Fibroblast of villous mesenchyme (primary cell): ENCODE measurements at places on chromosomes 2 and 18. TPM values are rescaled to one million over a fixed set of nuclear protein-coding genes. Genes with fewer than 3 reads are reported as not detected.

DNA sequence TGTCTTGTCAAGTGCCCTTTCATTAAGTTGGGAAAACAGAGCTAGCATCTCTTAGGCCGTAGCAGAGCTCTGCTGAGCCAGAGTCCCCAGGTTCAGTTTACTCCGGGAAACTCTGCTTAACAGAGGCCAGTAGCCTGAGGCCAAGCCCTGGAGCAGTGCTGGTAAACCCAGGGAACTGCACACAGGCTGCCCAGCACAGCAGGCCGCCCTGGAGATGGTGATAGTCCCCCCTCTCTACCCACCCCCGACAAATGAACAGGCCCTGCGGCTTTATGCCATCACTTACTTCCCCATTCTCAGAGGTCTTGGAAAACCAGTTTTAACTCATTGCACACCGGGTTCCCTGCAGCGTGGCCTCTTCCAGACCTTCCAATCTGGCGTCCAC lies 3.5 kb downstream of the CNNM4 start:
- DNase-seq, result no peak

DNA sequence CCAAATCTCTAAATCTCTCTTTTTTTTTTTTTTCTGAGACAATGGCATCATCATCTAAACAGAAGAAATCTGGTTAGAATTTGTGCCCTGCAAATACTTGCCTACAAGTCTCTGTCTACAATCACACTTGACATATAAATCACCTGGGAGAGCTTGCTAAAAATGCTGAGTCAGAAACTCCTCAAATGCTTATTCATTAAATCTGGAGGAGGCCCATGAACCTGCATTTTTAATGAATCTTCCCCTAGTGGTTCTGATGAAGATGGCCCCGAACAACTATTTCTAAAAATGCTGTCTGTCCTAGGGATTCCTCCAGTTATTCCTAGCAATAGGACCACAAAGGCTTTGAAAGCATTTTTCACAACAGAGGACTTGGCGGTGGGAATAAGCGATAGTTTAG lies 1.6 kb upstream of the CSRNP3 start:
- DNase-seq, result no peak

- peak; percentile 59 for DNase-seq
These were observed 34.4 kb downstream of the LGALSL start for GRCh38 chr2:64488050-64488974.

DNA sequence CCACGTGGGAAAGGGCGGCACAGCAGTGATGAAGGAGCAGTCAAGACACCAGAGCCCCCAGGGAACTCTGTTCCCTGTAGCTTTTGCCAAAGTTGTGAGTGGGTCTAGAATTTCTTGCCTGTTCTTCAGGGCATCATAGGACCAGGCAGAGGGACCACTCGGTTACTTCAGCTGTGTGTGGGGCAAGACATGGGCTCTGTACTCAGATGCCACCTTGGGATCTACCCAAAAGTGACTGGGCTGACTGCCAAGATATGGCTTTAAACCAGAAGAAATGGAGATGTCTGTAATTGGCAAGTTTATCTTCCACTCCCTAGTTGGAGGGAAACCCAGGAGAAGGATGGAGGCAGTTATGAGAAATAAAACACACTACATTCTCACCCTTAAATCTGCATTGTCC lies 29.6 kb downstream of the KCNF1 start:
- no peak for DNase-seq

DNA sequence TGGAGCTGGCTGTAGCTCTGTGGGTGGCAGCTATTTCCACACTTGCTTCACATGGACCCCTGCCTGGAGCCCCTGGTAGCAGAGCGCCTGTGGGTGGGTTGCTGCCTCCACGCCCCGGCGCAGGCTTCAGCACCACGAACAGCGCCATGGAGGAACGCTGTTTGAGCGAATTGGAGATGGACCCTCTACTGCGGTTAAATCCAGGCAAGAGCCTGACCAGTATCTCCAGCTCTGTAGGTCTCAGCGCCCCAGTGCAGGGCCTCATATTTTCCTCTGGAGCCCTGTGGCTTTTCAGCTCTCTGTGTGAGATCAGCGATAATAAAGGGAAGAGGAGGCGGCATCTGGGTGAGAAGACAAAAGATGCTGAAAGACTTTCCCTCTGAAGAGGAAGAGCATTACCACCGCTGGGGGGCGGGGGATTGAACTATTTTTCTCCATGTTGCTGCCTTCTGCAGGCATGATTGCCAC lies 12.0 kb downstream of the ONECUT2 start:
- peak; percentile 20 for DNase-seq

DNA sequence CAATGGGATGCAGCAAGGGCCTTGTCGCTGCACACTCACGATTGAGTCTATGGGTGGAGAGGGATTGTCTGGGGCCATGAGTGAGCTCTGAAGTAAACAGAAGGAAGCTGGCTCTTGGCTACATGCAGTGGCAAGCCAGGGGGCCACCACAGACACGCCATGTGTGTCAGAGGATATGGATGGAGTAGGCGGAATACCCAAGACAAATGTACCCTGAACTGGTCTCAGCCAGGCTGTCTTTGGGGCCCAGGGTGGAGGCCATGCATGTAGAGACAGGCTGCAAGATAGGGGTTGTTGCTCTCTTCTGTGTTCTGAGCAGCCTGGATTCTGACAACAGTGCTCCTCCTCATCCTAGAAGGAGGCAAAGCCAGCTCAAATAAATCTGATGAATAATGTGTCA lies 24.0 kb upstream of the ITGA6 start:
- no peak for DNase-seq

DNA sequence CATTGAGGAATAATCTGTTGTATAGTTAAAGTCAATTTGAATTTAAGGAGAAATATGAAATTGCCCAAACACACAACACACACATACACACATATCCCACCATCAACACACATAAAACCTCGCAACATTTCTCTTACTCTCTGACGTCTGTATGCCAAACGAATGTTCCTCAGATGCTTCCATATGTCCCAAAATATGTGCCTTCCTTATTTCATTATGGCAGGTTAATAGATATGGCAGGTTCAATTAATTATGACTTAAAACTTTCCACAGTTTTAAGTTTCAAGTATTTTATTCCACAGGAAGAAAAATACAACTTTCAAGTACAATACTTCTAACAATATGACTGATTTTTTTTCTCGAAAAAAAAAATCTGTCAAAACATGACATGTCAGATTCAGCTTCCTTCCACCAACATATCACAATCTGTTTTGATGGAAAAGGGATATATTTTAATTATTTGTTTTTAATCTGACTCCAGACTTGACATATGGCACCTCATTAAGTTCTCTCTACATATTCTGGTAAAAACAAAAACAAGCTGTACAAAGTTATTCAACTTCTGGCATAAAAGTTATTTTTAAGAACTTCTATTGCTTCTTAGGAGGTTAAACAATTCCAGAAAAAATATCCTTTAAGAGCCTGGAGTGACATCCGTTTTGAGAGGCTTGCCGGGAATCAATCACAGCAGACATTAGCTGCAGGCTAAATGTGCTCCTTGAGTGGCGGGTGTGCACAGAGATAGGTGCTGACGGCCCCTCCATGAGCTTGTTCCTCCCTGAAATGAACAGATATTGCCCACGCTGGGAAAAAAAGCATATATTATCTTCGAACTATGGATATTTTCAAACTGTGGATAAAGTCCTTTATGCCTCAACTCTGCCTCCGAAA lies 812.7 kb downstream of the DCDC2C start:
- no peak for DNase-seq

- no peak for DNase-seq
These were observed 68.5 kb downstream of the MOGAT1 start for GRCh38 chr2:222739939-222740338.

DNA sequence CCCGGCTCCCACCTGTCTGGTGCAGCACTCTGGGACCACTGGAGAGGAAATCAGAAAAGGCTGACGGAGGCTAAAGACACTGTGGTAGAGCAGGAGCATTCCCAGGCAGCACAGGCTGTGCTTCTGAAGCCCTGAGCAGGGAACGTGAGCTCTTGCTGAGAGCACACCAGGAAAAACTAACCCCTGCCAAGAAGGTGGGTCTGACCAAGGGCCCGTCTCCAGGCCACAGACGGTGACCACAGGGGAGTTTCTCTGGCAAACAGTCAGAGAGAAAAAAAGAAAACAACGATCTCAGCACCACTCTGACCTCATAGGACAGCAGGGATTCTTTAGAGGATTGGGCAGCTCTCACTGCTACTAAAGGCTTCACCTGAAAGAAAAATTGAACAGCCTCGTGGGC lies 201.4 kb downstream of the AFF3 start:
- peak; percentile 3 for DNase-seq

GRCh38 chr2:163353551-163353950 lies 382.3 kb downstream of the FIGN start:
- DNase-seq, result no peak

DNA sequence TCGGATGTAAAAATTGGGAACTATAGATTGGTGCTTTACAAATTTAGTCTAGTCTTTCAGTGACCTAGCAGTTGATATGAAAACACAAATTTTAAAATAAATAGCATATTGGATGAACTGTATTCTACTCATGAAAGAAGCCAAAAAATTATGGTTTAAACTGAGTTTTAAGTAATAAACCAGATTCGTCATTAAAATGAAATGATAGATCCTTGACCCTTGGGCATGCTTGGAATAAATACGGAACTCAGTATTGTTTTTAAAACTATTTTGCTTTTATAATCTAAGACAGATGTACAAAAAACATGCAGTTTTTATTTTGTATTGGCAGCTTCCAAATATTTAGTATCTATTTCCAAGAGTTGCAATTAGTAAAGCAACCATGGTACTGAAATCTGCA lies 34.6 kb upstream of the TBR1 start:
- DNase-seq, result no peak

Gene DYSF
- total RNA-seq, result 3.5 and 4.2 TPM in 2 replicates

Gene ATOH8
- 6.8 and 9.1 TPM in 2 replicates for total RNA-seq

Gene SPATA3
- not detected in 2 replicates for total RNA-seq

Gene CRYGD
- not detected in 2 replicates for total RNA-seq

Gene BMP10
- not detected in 2 replicates for total RNA-seq

Gene LMAN2L
- total RNA-seq, result 15.1 and 31.1 TPM in 2 replicates

Gene FAHD2A
- total RNA-seq, result 26.3 and 28.3 TPM in 2 replicates

Gene GKN2
- not detected in 2 replicates for total RNA-seq
